Stimulated activated CD4-positive, alpha-beta T cell treated with anti-CD3 and anti-CD28 coated beads, Interleukin-1b, Interleukin-23, amount 100 ng/mL, for 4 hours (primary cell): ENCODE measurements at places on chromosomes 13 and 19.

DNA sequence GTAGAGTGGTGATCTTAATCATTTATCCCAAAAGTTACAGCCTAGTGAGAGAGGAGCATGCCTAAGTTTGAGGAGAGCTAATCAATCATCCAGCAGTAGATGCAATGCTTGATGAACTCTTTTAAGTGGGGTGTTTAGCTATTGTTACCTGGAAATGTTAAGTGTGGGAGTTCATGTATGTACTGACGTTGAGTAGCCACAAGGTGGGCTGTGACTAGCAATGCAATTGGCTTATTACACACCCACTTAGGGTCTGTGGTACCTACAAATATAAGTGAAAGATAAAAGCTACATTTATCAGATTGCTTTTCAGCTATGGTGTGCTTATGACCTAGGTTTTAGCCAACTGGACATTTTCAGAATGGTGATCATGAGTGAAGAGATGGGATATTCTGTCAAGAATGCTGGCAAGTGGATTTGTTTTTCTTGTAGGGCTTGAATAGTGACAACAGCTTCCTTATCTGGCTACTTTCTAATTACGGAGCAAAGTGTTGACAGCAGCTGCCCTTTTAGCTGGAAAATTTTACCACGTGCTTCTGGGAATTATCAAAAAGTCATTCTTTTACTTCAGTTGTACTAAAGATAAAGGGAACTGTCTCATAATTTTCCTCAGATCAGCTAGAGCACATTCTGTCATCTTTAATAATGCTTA lies 170.6 kb downstream of the POSTN start:
- no peak for DNase-seq

DNA sequence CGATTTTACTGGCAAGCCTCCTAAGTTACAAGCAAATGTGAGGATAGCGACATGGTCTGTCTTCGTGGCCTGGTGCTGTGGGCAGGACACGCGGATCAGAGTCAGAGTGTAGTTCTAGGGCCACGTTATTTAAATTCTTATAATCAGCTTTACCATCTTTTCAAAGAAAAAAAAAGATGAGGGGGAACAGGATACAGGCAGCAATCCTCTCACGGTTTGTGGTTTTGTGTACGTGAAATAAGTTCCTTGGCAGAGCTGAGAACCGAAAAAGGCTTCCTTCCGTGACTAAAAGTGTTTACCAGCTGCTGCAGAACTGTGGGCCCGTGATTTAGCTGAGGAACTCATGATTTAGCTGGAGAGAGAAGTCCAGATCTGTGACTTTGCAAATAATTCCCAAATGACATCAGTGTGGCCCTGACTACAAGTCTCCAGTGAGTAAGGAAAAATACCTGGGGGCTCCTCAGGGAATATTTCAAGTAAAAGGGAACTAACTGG lies 27.2 kb downstream of the RCBTB2 start:
- DNase-seq = peak; percentile 24

DNA sequence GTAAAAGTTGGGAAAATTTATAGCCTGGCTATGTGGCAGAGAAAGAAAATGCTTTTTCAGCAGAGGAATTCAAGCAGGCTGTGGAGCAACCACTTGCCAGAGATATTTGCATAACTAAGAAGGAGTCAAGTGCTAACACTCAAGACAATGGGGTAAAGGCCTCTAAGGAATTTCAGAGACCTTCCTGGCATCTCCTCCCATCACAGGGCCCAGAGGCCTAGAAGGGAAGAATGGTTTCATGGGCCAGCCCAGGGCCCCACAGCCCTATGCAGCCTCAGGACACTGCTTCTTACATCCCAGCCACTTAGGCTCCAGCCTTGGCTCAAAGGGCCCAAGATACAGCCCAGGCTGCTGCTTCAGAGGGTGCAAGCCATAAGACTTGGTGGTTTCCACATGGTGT lies 14.3 kb downstream of the SLC15A1 start:
- DNase-seq = no peak

- DNase-seq = no peak
Measured at GRCh38 chr19:14237014-14237941, 31.3 kb upstream of the ADGRL1 start.

DNA sequence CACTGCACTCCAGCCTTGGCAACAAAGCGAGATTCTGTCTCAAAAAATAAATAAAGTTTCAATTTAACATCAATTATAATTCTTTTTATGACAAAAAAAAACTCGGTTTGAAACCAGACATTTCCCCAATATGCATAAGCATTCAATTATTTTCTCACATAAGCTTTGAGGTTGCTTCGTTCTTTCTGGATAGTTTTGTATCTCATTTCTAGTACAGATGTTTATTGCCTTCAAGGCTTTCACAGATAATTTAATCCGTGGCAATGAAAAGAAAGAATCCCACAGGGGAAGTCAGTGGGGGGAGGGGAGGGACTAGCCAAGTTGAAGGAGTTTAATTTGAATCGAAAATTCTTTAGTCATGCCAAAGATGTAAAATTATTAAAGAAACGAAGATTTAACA lies 29.6 kb upstream of the TSC22D1 start:
- DNase-seq = no peak
